ENCODE measurements at places on chromosomes 5 and 9.
A peak's percentile ranks its signal among the peaks of the same experiment; 100 is the strongest.

DNA sequence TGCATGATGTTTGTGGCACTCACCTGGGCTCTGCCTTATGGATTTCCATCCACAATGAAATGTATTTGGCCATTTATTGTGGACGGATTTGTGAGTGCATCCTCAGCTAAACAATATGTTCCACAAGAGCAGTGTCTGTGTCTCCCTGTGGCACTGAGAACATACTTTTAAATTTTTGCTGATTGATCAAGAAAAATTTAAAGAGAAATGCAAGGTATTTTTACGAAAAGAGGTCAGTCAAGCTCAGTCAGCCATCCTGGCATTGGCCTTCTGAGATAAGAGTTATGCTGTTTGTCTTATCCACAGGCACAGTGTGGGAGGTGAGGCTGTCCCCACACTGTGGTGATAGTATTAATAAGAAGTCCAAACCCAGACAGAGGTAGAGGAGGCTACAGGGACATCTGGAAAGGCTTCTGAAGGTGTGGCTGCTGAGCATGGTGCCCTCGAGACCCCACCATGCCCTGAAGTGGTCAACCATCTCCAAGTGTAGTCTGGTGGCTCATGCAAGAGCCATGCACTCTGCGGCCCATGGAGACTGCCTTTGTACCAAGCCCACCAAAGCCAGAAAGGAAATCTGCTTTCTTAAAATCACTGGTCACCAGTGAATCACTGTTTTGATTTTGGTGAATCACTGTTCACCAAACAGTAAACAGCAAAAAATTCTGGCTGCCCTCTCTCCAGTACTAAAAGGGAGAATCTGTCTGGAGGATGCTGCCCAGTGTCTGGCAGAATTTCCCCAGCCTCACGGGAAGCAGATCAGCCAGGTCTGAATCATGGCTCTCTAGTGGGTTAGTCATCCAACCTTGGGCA is 28.8 kb downstream of the SPOCK1 start:
- no peak for DNase-seq

DNA sequence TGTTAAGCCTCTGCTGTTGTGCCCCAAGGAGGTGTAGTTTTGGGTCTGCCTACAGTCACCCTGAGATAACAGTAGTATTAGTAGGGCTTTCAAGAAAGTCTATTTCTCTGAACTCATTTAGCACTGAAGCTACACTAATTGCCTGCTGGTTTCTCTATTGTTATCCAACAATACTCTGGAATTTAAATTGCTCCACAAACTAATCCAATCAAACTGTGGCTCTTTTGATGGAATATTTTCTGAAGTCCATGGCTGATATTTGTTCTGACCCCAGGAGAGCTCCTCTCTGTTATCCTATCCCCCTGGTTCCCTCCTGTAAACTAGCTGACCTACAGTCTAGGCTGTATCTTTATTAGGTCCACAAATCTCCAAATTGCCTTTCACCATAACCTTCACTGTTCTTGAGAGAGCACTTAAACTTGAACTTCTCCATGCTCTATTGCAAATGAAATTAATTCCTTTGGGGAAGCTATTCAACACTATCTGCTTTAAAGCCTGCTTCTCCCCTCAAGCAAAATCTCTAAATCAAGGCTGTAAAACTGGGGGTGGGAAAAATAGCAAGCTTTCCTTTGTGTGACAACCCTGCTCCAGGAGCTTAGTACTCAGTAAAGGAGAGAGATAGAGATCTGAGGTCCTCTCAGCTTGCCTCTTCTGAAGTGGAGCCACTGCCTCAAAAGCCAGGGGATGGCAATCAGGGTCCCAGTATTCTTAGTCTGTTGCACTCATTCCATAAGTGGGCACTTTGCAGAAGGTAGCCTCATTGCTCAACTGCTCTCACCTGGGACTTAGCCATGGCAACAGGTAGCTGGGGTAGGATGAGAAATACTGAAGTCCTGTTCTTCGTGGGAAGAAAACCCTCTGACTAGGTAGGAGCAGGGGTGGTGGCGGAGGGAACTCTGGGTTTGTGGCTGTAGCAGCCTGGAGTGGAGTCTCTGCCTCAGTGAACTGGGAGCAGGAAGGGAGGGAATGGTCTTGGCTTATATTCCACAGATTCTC is 110.9 kb downstream of the MACIR start:
- DNase-seq, result no peak

DNA sequence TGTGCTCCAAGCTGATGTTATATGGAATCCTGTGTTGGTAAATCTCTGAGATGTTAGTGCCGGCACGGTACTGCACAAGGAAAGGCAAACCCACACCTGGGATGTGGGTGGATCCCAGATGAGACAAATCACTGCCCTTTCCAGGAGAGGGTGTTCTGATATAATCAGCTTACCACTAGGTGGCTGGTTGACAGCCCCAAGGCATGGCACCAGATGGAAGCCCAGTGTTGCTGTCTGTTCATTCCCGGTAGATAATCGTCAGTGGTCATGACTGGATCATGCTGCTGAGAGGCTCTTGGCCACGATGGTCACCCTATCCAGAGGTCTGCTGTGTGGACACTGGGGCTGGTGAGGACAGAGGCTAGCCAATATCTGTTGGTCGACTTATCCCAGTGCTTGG is 184.0 kb downstream of the CACNA1B start:
- DNase-seq, result no peak

- peak; percentile 55 for DNase-seq
These were observed 547 bp downstream of the NIPBL start for GRCh38 chr5:36876965-36877666.

DNA sequence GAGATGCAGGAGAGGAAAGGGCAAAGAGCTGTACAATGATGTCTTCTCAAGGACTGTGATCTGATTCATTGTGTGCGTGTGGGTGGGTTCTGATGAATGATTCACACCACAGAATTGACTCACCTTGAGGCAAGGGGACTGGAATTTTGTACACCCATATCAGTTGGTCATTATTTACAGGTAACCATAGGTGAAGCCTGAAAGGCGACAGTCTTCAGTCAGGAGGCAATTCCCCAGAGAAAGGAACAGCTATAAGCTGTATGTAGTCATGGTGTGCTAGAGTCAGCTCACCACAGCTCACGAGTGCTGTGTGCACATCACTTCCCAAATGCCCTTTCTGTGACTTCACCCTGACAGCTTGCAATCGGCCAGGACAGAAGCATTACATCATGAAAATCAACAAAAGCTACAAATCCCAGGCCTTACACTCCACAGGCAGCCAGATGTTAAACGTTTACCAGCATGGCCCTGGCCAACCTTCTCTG is 87.6 kb upstream of the RPS23 start:
- DNase-seq, result no peak

DNA sequence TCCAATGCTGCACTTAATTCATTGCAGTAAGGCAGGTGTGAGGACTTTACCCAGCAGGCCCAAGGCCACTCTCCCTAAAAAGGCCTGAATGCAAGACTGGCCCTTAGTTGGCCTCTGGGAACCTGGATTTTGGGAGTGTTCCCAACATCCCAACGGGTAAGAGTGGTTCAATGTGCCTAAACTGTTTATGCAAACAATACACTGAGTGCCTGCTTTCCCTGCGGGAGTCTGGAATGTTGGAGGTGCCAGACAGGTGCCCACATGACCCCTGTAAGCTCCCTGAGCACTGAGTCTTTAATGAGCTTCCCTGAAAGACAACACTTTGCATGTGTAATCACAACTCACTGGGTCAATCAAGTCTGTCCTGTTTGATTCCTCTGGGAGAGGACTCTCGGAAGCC is 37.4 kb downstream of the NSUN2 start:
- no peak for DNase-seq

- peak; percentile 23 for DNase-seq
These were observed 71.3 kb downstream of the TMC1 start for GRCh38 chr9:72592502-72593403.

DNA sequence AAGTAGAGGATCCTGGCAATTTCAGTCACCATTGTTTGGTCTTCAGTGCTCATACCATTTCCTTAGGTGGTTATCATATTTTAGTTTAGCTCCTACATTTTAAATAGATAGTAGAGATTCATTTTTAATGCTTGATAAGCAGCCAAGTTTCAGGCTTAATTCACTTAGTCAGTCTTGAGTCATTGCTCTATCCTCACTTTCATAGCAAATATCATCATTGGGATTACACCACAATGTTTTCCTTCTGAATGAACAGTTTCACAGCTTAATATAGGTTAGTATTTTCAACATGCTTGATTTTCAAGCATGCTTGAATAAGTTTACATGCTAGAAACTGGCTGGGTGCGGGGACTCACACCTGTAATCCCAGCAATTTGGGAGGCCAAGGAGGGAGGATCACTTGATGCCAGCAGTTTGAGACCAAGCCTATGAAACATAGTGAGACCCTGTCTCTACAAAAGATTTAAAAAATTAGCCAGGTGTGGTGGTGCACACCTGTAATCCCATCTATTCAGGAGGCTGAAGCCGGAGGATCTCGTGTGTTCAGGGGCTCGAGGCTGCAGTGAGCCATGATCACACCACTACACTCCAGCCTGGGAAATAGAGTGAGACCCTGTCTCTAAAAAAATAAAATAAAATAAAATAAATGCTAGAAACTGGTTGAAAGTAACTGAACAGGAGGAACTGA is 339.9 kb downstream of the ADGRV1 start:
- no peak for DNase-seq

DNA sequence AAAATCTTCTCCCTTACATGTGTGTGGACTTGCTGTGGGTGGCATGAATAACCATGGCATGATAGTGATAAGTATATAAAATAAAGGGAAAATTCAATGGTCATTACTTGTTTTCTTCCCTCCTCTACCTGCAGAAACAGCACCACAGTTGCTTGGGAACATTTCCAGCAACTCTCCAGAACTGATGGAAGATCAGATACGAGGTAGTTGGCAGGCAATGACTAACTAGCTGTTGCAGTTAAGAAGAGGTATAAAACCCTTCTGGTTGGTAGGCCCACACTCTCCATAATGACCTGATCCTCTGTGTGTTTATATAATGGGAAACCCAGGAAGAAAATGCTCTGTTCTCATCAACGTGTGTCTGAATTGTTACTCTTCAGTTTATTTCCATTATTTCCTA is 185.9 kb downstream of the SYK start:
- no peak for DNase-seq

- peak; percentile 10 for DNase-seq
These were observed 13.4 kb upstream of the CCDC112 start for GRCh38 chr5:115309751-115310370.
